ENCODE measurements at places on chromosomes 16 and 17. TPM values are rescaled to one million over a fixed set of nuclear protein-coding genes. Genes with fewer than 3 reads are reported as not detected.

DNA sequence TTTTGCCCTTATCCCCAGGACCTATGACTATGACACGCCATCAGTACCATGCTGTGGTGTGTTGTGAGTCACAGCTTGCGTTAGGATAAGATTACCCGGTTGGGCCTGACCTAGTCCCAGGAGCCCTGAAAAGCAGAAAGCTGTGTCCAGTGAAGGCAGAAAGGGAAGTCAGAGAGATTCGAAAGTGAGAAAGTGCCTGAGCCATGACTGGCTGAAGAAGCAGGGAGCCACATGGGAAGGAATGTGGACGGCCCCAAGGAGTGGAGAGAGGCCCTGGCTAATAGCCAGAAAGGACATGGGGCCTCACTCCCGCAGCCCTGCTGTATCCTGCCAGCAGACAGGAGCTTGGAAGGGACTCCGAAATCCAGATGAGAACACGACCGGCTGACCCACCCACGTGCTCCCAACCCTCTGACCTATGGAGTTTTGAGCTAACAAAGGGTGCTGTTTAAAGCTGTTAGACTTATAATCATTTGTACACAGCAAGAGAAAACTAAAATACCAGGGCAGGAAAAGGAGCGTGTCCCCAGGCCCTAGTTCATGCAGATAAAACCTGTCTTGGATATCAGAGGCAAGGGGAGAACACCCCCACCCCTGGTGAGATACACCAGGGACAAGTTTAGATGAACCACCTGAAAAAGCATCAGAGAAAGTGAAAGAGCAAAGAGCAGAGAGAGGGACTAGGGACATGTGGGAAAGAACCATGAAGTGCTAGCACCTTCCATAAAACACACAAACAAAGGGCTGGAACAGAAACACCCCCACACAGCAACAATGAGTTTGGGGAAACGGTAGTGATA, 115.3 kb downstream of the SLC39A11 start:
- no peak for DNase-seq

GRCh38 chr16:65855171-65856145, 511.0 kb upstream of the CDH5 start:
- DNase-seq: no peak

DNA sequence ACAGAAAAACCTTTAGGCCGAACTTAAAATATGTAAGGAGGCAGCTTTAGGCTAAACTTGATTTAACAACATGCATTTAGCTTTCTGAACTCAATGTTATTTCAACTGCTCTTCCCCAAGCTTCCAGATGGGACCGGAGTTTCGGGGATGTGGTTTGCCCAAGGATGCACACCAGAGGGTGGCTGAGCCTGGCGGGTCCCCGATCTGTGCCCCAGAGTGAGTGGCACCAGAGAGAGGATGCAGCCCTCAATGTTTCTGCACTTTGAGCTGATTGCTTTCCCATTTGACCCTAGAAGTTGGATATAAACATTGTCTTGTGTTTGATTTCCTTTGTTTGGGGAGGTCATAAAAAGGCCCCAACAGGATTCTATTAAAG, 348.0 kb upstream of the TNRC6C start:
- no peak for DNase-seq

GRCh38 chr17:39553341-39553945, 54.3 kb downstream of the NEUROD2 start:
- DNase-seq: no peak

DNA sequence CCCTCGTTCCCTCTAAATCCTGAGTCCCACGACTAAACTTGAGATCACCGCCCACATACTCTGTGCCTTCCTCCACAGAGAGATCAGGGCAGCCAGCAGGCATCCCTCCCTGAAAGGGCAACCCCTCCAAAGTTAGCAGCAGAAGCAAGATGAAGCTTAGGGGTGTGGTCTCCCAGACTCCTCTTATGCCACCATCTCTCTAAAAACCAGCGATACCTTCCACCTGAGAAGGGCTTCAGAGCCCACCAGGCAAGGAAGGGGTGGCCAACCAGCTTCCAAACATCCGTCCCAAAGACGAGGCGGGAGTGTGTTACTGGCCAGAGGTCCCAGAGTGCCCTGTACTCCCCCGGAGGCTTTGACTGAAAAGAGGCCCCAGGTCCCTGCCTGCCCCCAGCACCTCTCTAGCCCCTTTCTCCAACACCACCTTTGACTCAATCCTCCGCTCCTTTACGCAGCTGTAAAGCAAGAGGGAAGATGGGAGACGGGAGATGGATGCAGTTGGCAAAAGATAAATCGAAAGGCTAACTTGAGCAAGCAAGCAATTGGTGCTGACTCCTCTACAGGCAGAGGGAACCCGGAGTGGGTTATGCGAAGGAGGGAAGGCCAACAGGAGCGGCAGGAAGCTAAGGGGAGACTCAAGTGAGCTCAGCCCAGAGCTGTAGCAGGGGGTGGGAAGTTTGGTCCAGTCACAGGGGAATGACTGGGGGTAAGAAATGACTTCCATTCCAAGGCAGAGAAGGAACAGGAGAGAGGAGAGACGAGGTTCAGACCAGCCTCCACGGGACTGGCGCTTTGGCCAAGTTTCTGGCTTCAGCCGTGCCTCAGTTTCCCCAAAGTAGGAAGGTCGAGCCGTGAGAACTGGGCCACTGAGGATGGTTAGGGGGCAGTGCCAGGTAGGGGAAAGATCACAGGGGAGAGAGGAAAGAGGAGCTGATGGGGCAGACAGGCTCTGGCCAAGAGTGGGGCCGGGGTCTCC, 1.0 kb downstream of the ST3GAL2 start:
- no peak for DNase-seq

GRCh38 chr17:73851091-73851490, 206.8 kb upstream of the SDK2 start:
- no peak for DNase-seq

CCL3 gene
- 74.5 TPM for total RNA-seq

TPSG1 gene
- not detected for total RNA-seq

EPX gene
- total RNA-seq: not detected

SYCE1L gene
- 5.1 TPM for total RNA-seq

CSHL1 gene
- total RNA-seq: not detected

All from activated B cell treated with CpG ODN at 0.5 μM for 24 hours (primary cell).